ENCODE measurements at places on chromosomes 2 and 18. TPM values are rescaled to one million over a fixed set of nuclear protein-coding genes. Genes with fewer than 3 reads are reported as not detected.

GCG gene
- total RNA-seq: not detected

LIPG gene
- total RNA-seq: 19.6 TPM

TRPM8 gene
- total RNA-seq: not detected

- no peak for DNase-seq
- no peaks in the 10 kb centered on the region for H3K4me1 ChIP-seq
- H3K4me3 ChIP-seq: no peak overlapping the region
- no peaks in the 10 kb centered on the region for H3K27me3 ChIP-seq
Measured at GRCh38 chr2:98846041-98846440, 90.0 kb downstream of the CRACDL start.

GRCh38 chr2:101832114-101832513 is 134.6 kb downstream of the MAP4K4 start:
- no peak for DNase-seq
- H3K36me3 ChIP-seq: peaks cover 57% of the 10 kb centered on the region
- H3K27me3 ChIP-seq: peaks cover 8% of the 10 kb centered on the region
- no peak overlapping the region for H3K4me3 ChIP-seq
- peaks cover 11% of the 10 kb centered on the region for H3K4me1 ChIP-seq

DNA sequence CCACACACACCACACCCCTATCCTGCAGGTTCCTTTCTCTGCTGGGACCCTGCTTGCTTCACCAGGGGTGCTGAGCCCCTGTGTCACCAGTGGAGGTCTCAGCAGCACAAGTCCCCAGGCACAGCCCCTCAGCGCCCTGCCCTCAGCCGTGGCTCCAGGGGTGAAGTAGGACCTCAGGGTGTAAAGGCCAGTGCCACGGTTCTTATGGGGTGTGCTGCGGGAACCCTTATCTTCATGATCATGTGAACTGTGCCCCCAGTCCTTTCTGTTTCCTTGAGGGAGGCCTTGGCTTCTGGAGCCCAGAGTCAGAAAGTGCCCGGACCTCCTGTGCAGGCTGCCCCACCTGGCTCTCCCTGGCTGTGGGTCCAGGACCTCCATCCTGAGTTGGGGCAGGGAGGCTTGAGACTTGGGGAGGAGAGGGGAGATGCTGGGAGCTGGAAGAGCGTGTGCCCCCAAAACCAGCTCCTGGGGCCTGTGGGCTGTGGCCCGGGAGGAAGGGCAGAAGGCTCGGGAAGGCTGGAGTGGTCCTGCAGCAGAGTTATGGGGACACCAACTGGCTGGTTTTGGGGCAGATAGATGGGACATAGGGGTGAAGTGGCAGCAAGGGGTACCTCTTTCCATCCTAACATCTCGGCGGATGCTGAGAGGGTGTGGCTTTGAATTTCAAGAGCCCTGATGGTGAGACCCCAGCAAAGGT is 20.2 kb upstream of the KLF11 start:
- H3K27me3 ChIP-seq: peaks cover 5% of the 10 kb centered on the region
- peaks cover 5% of the 10 kb centered on the region for H3K36me3 ChIP-seq
- H3K4me3 ChIP-seq: no peak overlapping the region
- peaks cover 4% of the 10 kb centered on the region for H3K4me1 ChIP-seq
- DNase-seq: no peak

GRCh38 chr2:174607989-174608865 is 10.6 kb upstream of the WIPF1 start:
- peaks cover 24% of the 10 kb centered on the region for H3K4me1 ChIP-seq
- H3K4me3 ChIP-seq: no peak overlapping the region
- no peak for DNase-seq
- no peak overlapping the region for H3K27ac ChIP-seq
- H3K27me3 ChIP-seq: peaks cover 10% of the 10 kb centered on the region

GRCh38 chr2:58762176-58762781 is 521.2 kb upstream of the FANCL start:
- H3K36me3 ChIP-seq: no peaks in the 10 kb centered on the region
- peaks cover 18% of the 10 kb centered on the region for H3K4me1 ChIP-seq
- DNase-seq: peak; percentile 74
- H3K27me3 ChIP-seq: peaks cover 2% of the 10 kb centered on the region
- no peak overlapping the region for H3K4me3 ChIP-seq
- no peak overlapping the region for H3K27ac ChIP-seq

DNA sequence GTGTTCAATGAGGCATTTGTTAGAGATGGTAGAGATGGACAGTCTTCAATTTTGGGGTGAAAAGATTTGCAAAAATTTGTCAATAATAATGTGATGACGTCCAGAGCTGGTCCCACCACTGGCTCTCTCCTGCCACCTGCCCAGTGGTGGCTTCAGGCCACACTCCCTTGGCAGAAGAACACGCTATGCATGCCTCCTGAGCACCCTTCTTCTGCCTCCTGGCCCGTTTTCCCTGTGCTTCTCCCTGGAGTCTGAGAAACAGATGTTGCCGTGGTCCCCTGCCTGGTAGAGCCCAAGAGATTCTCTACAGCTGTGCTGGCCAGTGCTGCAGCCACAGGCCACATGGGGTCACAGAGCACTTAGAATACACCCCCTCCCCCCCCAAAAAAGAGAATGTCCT is 33.6 kb downstream of the INPP5D start:
- H3K27ac ChIP-seq: no peak overlapping the region
- H3K36me3 ChIP-seq: peaks cover 32% of the 10 kb centered on the region
- no peak for DNase-seq
- peaks cover 18% of the 10 kb centered on the region for H3K4me1 ChIP-seq

- H3K27me3 ChIP-seq: peaks cover 3% of the 10 kb centered on the region
- DNase-seq: no peak
- H3K36me3 ChIP-seq: no peaks in the 10 kb centered on the region
- no peak overlapping the region for H3K4me3 ChIP-seq
Measured at GRCh38 chr2:234858145-234858544, 93.7 kb upstream of the SH3BP4 start.

DNA sequence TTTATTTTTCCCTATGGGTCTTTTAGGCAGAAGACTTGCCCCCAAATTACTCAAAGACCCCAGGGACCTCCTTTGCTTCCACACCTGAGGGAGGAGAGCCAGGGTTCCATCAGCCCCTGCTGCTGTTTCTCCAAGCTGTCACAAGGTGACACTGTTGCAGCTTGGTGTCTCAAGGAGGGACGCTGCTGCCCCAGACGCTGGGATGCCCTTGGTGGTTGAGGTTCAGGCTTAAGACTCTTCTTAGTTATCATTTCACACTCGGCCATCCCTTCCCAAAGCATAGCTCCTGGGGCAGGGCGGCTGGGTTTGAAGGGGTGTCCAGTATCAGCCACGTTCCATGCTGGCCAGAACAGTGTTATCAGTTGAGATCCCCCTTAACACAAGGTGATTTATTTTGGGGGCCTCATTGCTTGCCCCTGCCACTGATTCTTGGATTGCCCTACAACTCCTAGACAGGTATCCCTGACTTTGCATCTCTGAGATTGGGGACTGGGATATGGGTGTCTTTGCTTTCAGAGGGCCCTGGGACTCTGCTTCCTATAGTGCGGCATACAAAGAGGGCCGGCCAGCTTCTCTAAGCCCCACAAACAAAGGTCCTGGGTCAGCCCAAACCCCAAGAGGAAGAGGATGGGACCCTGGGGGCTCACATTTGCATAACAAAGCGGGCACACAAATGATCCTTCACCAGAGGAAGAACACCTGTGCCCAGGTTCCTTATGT is 22.7 kb downstream of the GPR55 start:
- no peak overlapping the region for H3K4me3 ChIP-seq
- DNase-seq: peak; percentile 62
- H3K4me1 ChIP-seq: peaks cover 21% of the 10 kb centered on the region
- H3K27me3 ChIP-seq: peaks cover 13% of the 10 kb centered on the region

- no peak overlapping the region for H3K4me3 ChIP-seq
- no peaks in the 10 kb centered on the region for H3K27me3 ChIP-seq
- no peaks in the 10 kb centered on the region for H3K4me1 ChIP-seq
- no peak overlapping the region for H3K27ac ChIP-seq
- DNase-seq: no peak
- H3K36me3 ChIP-seq: no peaks in the 10 kb centered on the region
Measured at GRCh38 chr2:603427-603826, 73.8 kb downstream of the TMEM18 start.

DNA sequence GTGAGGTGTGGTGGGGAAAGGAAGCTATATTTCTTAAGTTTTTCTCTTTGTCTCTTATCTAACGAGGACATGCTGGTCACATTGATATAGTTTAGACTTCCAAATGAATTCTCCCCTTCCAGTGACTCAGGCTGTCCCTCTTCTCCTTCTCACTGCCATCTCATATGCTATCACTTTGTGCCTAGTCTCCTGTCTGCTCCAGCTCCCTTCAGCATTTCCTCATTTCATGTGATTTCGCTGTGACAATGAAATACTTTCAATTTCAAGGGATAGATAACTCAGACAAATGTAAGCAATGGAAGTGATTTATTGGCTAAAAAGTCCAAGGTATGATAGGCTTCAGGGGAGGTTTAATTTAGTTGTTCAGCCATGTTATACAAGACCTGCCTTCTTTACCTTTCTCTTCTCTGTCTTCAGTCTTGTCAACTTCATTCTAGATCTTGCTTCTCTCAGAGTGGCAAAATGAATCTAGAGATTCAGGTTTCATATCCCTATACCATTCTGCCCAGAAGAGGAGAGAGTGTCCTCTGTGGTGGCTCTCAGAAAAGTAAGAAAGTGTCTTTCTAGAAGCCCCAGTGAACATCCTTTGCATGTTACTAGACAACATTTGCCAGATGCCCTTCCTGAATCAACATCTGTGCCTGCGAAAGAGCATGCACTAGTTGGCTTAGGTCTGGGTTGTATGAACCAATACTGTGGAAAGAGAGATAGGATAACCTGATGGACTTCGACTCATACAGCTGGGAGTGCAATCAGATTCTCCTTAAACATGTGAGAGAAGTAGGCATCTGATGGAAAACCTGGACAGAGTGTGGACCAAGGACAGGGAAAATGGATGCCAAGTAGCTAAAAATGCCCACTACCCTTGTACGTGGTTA is 29.9 kb upstream of the GPR155 start:
- H3K4me1 ChIP-seq: no peaks in the 10 kb centered on the region
- no peak overlapping the region for H3K27ac ChIP-seq
- no peak for DNase-seq

GRCh38 chr2:240458900-240459391 is 23.5 kb downstream of the GPC1 start:
- DNase-seq: no peak
- peaks cover 3% of the 10 kb centered on the region for H3K36me3 ChIP-seq
- H3K27ac ChIP-seq: no peak overlapping the region
- H3K4me3 ChIP-seq: no peak overlapping the region

- no peak overlapping the region for H3K27ac ChIP-seq
- no peak overlapping the region for H3K4me3 ChIP-seq
- DNase-seq: no peak
- no peaks in the 10 kb centered on the region for H3K4me1 ChIP-seq
- no peaks in the 10 kb centered on the region for H3K36me3 ChIP-seq
Measured at GRCh38 chr2:100588071-100588786, 25.4 kb downstream of the PDCL3 start.

GRCh38 chr18:27004056-27004829 is 138.7 kb upstream of the AQP4 start:
- H3K27ac ChIP-seq: peak overlapping the region; percentile 26
- H3K4me1 ChIP-seq: peaks cover 7% of the 10 kb centered on the region
- no peak overlapping the region for H3K4me3 ChIP-seq
- no peaks in the 10 kb centered on the region for H3K36me3 ChIP-seq
- H3K27me3 ChIP-seq: no peaks in the 10 kb centered on the region
- no peak for DNase-seq

Data from endothelial cell (in vitro differentiated cells).